ENCODE measurements at places on chromosomes 2 and 18. TPM values are rescaled to one million over a fixed set of nuclear protein-coding genes. Genes with fewer than 3 reads are reported as not detected.

Gene SLC35F5
- 56.7 TPM for total RNA-seq

Gene GNLY
- total RNA-seq = 12.1 TPM

Gene CRYGD
- not detected for total RNA-seq

Gene CRYBA2
- not detected for total RNA-seq

Gene CFAP65
- 16.5 TPM for total RNA-seq

All from lung (tissue), 17 donors.